ENCODE measurements at places on chromosomes 4 and X. TPM values are rescaled to one million over a fixed set of nuclear protein-coding genes. Genes with fewer than 3 reads are reported as not detected.

- DNase-seq = no peak
These were observed 11.1 kb downstream of the DOK7 start for GRCh38 chr4:3473996-3474765.

- no peak for DNase-seq
These were observed 79.2 kb upstream of the ATOH1 start for GRCh38 chr4:93749292-93749761.

DNA sequence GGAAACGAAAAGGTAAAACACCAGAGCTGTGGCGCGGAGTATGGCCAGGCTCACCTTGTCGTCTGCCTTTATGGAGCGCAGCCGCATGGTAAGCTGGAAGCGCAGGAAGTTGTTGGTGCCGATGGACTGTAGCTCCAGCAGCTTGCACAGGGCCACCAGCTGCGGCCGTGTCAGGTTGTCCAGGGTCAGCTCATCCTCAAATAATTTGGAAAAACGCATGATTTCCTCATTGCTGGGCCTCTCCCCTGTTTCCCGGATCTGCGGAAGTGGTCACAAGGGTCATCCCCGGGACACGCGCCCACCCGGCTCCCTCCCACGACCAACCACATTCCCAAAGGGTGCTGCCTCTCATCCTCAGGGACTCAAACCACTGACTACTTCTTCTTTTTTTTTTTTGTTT lies 23.3 kb downstream of the LETM1 start:
- no peak for DNase-seq

DNA sequence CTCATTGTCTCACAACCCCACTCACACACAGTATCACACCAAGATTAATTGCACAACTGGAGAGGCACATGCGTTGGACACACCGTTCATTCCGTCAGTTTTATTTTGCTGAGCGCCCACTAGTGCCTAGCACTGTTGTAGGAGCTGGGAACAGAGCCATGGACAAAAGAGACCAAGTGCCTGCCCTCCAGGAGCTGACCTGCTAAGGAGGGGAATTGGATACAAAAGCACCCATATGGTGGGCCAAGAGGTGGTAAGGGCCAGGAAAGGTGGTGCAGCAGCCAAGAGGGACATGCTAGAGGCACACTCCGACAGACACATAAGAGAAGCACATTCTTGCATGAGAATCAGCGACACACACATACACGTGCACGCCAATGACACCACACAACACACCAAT lies 705 bp upstream of the CRMP1 start:
- DNase-seq = no peak

GRCh38 chr4:3130826-3131225 lies 56.3 kb downstream of the HTT start:
- no peak for DNase-seq

- DNase-seq = no peak
These were observed 20.3 kb upstream of the SPON2 start for GRCh38 chr4:1192493-1193205.

- no peak for DNase-seq
These were observed 93.3 kb downstream of the SPATA18 start for GRCh38 chr4:52144372-52144771.

DNA sequence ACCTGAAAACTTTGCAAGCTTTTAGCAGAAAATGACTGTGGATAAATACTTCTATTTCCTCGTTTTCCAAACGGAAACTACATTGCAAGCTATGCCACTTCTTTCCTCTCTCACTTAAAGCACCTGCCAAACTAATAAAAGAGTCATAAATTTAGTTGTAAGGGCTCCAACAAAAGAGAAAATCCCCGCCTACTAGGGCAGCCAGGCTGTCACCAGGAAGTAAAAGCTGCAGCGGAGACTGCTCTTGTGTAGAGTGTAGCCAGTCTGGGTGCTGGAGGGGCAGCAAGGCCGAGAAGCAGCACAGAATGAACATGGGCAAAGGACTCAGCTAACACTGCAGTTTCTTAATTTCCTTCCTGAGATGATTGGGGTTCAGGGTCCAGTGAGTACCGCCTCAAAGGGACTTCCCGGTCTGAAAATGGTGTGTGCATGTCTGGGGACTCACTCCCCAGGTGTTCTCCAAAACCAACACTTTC lies 89.3 kb upstream of the MAML3 start:
- DNase-seq = no peak

DNA sequence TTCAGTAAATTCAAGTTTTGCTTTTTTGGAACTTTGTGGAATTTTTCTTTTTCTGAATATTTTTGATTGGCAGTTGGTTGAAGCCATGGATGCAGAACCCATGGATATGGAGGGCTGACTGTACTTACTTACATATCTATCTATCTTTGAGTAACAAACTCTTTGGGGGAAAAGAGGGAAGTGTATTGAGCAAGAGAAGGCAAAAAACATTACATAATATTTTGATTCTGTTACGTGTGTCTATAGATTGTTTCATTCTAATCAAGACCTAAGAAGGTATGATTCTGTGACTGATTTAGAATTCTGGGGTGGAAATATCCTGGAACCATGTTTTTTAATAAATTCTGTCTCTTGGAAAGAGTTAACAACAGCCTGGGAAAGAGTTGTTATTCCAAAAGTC lies 31.5 kb downstream of the GRSF1 start:
- DNase-seq = no peak

GRCh38 chr4:187088070-187088799 lies 364.6 kb upstream of the FAT1 start:
- no peak for DNase-seq

DNA sequence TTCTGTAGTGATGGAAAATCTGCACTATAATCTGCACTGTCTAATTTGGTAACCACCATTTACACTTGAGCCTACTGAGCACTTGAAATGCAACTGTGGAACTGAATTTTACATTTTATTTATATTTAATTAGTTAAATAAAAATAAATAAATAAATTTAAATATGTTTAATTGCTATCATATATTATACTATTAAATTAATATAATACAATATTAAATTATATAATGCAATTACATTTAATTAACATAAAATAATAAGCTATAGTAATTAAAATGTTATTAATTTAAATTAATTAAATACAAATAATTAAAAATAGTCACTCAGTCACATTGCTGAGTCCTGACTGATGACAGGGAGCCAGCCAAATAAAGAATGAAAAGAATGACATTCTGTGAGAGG lies 170.2 kb upstream of the F9 start:
- no peak for DNase-seq

- peak; percentile 95 for DNase-seq
These were observed 110.1 kb upstream of the MED14 start for GRCh38 chrX:40845331-40845911.

GRCh38 chrX:73478961-73479360 lies 32.1 kb downstream of the CDX4 start:
- DNase-seq = no peak

DNA sequence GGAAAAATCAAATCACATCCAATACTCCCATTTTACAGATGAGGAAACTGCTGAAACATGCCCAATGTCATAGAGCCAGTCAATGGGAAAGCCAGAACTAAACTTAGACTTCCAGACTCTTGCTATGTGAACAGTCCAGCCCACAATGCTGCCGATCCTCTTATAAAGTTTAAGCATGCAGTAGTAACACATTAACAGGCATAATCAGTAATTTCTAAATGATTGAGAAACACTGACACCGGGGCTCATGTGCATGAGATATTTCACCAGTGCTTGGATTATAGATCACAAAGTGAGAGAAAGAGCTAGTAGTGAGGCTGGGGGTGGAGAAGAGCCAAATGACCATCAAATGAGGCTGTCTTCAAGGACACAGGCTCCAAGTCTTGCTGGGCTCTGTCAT lies 2.5 kb downstream of the BDH2 start:
- no peak for DNase-seq

- DNase-seq = no peak
These were observed 51.1 kb upstream of the UGT8 start for GRCh38 chr4:114547340-114548134.

DNA sequence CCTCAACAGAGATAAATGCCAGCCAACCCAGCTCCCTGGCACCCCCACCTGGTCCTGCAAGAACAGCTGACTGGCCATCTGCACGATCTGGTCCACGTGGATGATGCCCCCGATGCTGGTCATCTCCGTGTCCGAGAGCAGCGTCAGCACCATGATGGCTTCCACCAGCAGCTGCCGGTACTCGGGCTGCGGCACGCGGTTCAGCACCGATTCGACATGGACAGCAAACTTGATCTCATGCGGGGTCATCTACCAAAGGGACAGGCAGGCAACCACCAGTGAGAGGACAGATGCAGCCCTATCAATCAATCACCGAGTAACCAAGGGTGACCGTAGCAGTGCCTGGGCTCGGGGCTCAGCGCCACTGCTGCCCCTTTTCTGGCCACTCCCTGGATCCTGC lies 89.8 kb downstream of the PHKA2 start:
- DNase-seq = no peak

DNA sequence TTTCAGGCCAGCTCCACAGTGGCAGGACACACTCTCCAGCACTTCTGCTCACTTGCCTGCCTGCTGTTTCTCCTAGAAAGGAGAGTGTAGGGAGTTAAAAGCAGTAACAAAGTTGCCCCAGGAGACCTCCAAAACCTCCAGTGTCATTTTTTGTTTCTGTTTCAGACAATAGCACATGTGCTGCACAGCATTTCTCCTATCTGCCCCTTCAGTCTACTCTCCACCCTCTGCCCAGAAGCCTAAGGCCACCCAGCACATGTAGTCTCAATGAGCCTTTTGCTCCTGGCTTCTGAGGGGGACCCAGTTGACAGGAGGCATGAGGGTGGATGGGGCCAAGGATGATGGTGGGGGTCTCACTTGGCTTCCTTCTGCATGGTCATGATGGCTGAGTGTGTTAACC lies 329.6 kb upstream of the CLNK start:
- no peak for DNase-seq

DNA sequence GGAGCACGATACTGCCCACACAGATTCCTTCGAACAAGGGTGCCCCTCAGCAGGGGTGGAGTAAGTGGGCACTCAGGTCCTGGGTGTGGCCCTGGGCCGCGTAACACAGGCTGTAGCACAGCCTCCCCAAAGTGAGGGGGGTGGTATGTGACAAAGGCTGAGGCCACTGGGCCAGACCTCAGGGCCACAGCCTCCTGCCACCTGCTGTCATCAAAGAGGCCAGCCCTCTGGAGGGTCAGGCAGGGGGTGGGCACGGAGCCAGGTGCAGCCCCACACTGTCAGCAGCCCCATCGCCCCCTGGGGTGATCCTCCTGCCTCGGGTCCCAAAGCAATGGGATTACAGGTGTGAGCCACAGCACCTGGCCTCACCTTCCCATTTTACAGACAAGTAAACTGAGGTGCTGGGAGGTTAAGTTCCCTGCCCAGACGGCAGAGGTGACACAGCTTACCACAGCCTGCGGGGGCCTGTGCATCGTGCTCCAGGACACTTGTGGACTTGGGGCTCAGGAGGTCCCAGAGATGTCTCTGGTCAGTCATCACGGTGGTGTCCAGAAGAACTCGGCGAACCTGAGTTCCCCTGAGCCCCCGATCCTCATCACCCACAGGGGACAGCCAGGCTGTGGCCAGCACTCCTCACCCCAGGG lies 27.5 kb upstream of the MXD4 start:
- DNase-seq = no peak

GRCh38 chrX:362351-362750 lies 24.4 kb downstream of the PPP2R3B start:
- DNase-seq = no peak

GRCh38 chr4:126268106-126268505 lies 953.4 kb downstream of the FAT4 start:
- DNase-seq = peak; percentile 73

Gene ARHGEF38
- polyA plus RNA-seq = not detected

Gene EMCN
- not detected for polyA plus RNA-seq

Gene BOD1L1
- 11.0 TPM for polyA plus RNA-seq

Gene CLCN5
- 1.3 TPM for polyA plus RNA-seq

Gene PKD2
- 37.3 TPM for polyA plus RNA-seq
